ENCODE measurements at places on chromosomes 3 and 15.

GRCh38 chr3:56761023-56761422, 40.7 kb downstream of the ARHGEF3 start:
- H3K4me1 ChIP-seq, result no peaks in the 10 kb centered on the region
- no peak for DNase-seq
- no peaks in the 10 kb centered on the region for H3K36me3 ChIP-seq
- H3K4me3 ChIP-seq, result no peak overlapping the region
- no peaks in the 10 kb centered on the region for H3K27me3 ChIP-seq
- H3K27ac ChIP-seq, result no peak overlapping the region

- H3K27me3 ChIP-seq, result no peaks in the 10 kb centered on the region
- peaks cover 3% of the 10 kb centered on the region for H3K4me1 ChIP-seq
- no peaks in the 10 kb centered on the region for H3K36me3 ChIP-seq
- H3K27ac ChIP-seq, result no peak overlapping the region
- DNase-seq, result no peak
Measured at GRCh38 chr3:186255703-186256331, 106.2 kb downstream of the DGKG start.

- DNase-seq, result no peak
- H3K4me1 ChIP-seq, result no peaks in the 10 kb centered on the region
Measured at GRCh38 chr3:95048564-95048963, 985.7 kb downstream of the NSUN3 start.

DNA sequence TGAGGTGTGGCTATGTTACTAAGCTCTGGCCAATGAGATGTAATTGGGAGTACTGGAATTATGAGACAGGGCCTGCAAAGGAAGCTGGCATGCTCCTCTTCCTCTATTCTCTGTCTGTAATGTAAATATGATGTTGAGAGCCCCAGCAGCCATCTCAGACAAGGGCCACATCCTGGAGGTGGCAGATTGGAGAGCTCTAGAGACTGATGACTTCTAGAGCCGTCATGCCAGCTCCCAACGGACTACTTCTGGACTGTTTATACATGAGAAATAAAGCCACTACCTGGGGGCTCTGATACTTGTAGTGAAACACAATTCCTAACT, 19.7 kb downstream of the PLD1 start:
- H3K4me1 ChIP-seq, result peaks cover 3% of the 10 kb centered on the region
- H3K4me3 ChIP-seq, result no peak overlapping the region
- no peak for DNase-seq
- H3K27me3 ChIP-seq, result no peaks in the 10 kb centered on the region
- no peaks in the 10 kb centered on the region for H3K36me3 ChIP-seq
- no peak overlapping the region for H3K27ac ChIP-seq

DNA sequence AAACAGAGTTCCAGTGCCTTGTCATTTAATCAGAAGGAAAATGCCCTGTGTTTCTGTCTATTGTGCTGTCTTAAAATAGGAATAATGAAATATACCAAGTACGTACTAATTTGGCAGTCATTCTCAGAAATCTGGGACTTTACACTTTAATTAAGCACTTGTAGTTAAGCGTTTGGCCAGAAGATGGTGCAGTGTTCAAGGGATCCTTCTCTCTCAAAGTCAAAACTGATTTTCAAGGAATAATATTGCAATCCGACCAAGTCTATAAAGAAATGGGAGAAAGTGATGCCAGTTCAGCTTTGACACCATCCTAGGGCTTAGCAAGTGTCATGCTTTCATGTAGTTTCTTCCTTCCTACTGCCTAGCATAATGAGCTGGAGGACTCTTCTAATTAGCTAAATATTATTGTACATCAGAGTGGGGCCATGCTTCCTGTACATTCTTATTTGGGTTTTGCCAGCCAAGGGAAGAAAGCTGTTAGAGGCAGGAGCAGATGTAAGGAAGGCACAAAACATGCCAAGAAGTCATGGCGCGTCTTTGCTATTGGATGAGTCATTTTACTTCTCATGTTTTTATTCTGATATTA, 64.8 kb downstream of the SAMMSON start:
- H3K27me3 ChIP-seq, result no peaks in the 10 kb centered on the region
- H3K36me3 ChIP-seq, result no peaks in the 10 kb centered on the region
- H3K27ac ChIP-seq, result no peak overlapping the region
- H3K4me3 ChIP-seq, result no peak overlapping the region
- no peaks in the 10 kb centered on the region for H3K4me1 ChIP-seq

GRCh38 chr3:52006017-52006819, 10.5 kb upstream of the RPL29 start:
- H3K27me3 ChIP-seq, result no peaks in the 10 kb centered on the region
- H3K36me3 ChIP-seq, result no peaks in the 10 kb centered on the region

DNA sequence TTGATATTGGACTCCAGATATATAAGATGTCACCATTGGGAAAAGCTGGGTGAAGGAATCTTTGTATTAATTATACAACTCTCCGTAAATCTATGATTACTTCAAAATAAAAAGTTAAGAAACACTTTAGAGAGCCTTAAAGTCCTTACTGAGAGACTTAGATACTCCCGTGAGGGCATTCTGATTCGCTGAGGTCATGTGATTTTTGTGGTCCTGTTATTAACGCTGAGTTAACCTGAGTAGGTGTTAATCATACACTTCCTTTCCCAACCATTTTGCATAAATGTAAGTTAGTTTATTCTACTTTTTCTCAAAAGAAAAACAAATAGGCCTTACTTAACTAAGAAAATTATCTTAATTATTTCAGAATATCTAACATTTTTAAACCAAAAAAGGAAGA, 67.1 kb upstream of the LMOD3 start:
- no peak for DNase-seq
- no peaks in the 10 kb centered on the region for H3K4me1 ChIP-seq
- H3K27me3 ChIP-seq, result no peaks in the 10 kb centered on the region
- no peaks in the 10 kb centered on the region for H3K36me3 ChIP-seq
- no peak overlapping the region for H3K27ac ChIP-seq

GRCh38 chr15:41233367-41233771, 2.3 kb downstream of the CHP1 start:
- no peak overlapping the region for H3K27ac ChIP-seq
- H3K27me3 ChIP-seq, result no peaks in the 10 kb centered on the region
- no peak for DNase-seq
- no peaks in the 10 kb centered on the region for H3K4me1 ChIP-seq
- H3K4me3 ChIP-seq, result no peak overlapping the region

DNA sequence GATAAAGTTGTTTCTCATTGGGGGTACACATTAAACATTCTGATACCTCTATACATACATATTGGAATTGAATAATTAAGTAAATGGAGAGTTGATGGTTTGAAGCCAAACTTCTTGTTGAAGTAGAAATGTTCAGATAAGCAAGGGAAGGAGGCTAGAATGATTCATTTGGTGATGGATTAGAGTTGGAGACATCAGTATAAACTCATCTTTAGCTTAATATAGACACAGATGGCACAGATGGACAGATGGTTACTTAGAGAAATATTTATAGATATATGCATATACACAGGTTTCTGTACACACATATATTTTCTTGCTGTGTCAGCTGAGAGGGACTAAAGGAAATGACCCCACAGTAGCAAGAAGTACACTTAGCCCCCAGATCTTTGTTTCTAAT, 69.5 kb downstream of the LRRC49 start:
- no peaks in the 10 kb centered on the region for H3K4me1 ChIP-seq
- H3K4me3 ChIP-seq, result no peak overlapping the region
- no peaks in the 10 kb centered on the region for H3K36me3 ChIP-seq

DNA sequence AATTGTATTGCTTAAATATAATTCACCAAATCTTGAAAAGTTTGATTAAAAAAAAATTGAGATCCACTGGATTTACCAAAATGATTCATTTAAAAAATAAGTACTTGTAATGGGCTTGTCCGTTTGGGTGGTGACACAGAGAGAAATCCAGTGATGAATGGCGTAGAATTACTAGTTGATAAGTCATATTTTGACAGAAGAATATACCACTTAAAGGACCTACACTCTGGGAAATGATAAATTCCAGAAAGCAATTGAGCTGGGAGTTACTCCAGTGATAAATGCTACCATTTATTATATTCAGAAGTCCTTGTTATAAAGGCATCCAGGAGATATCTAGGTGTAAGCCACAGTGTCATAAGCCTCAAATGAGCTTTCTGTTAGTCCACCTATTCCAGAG, 141.8 kb upstream of the CFAP20DC start:
- H3K36me3 ChIP-seq, result no peaks in the 10 kb centered on the region
- no peak for DNase-seq
- H3K27me3 ChIP-seq, result no peaks in the 10 kb centered on the region
- no peaks in the 10 kb centered on the region for H3K4me1 ChIP-seq

GRCh38 chr3:144270100-144270499, 298.5 kb downstream of the DIPK2A start:
- DNase-seq, result no peak
- no peak overlapping the region for H3K4me3 ChIP-seq

DNA sequence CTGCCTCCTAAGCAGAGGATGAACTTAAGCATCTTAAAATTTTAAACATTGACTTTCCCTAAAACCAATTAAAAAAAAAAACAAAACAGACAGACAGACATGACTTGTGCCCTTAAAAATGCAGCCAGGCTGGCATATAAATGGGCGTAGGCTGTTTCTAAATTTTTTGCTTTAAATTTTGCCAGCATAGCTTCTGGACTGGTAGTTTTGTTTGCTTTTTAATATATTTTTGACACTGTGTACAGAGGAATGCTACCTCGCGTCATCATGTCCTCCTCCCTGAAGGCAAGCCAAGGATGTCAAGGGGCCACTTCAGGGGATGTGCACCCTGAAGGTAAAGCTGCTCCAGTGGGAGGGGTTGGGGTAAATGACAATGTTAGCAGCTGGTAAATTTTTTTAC, 134.8 kb downstream of the PGPEP1L start:
- peaks cover 6% of the 10 kb centered on the region for H3K4me1 ChIP-seq
- no peaks in the 10 kb centered on the region for H3K27me3 ChIP-seq
- no peak overlapping the region for H3K4me3 ChIP-seq
- no peak overlapping the region for H3K27ac ChIP-seq
- no peak for DNase-seq
- no peaks in the 10 kb centered on the region for H3K36me3 ChIP-seq

GRCh38 chr15:52368402-52368801, 72.8 kb upstream of the MYO5C start:
- DNase-seq, result no peak
- no peaks in the 10 kb centered on the region for H3K4me1 ChIP-seq
- no peaks in the 10 kb centered on the region for H3K27me3 ChIP-seq

DNA sequence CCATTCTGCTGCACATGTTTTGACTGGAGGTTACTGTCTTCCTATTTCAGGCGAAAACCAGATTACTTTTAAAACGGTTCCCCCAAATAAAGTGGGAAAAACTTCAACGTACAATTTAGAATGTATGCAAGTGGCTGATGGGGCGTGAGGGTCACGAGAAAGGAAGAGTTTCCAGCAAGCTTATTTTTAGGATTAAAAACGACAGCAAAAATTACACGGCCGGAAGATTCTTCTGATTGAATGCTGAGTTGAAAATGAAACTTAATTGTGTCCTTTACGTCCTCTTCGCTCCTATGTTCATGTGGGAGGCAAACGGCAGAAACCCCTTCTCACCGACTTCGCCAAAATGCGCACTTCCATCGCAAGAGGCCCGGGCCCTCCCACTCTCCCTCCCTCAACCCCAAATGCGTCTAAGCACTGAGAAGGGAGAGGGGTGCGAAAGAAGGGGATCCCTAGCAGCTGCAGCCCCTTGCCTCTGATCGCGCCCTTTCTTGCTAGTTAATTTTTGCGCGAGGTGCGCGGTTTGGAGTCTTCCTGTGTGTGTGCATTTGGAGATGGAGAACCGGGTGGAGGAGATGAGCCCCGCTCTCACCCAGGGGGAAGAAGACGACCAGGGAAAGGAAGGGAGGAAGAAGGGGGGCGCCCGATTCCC, 656 bp downstream of the CD47 start:
- peak overlapping the region; percentile 66 for H3K4me3 ChIP-seq
- H3K4me1 ChIP-seq, result no peaks in the 10 kb centered on the region
- H3K27me3 ChIP-seq, result peaks cover 16% of the 10 kb centered on the region
- DNase-seq, result peak; percentile 67
- no peak overlapping the region for H3K27ac ChIP-seq
- no peaks in the 10 kb centered on the region for H3K36me3 ChIP-seq

DNA sequence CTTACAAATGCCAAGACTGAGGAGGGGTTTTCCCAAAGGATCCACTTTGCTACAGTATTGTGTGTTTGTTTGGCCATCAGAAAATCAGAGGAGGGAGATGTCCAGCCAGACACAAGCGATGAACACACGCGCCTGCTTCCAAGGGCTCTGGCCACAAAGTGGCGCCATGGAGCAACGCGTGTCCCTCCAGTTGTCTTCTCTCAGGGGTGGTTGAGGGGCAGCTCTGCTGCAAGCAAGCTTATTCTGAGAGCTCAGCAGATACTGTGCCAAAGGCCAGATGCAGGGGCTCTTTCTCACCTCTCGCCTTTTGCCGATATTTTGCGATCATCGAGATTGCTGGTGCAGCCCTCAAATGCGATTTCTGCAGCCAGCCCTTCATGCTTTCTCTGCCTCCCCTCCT, 88.9 kb upstream of the OSBPL11 start:
- no peak overlapping the region for H3K27ac ChIP-seq
- H3K36me3 ChIP-seq, result no peaks in the 10 kb centered on the region
- no peaks in the 10 kb centered on the region for H3K27me3 ChIP-seq
- no peaks in the 10 kb centered on the region for H3K4me1 ChIP-seq

DNA sequence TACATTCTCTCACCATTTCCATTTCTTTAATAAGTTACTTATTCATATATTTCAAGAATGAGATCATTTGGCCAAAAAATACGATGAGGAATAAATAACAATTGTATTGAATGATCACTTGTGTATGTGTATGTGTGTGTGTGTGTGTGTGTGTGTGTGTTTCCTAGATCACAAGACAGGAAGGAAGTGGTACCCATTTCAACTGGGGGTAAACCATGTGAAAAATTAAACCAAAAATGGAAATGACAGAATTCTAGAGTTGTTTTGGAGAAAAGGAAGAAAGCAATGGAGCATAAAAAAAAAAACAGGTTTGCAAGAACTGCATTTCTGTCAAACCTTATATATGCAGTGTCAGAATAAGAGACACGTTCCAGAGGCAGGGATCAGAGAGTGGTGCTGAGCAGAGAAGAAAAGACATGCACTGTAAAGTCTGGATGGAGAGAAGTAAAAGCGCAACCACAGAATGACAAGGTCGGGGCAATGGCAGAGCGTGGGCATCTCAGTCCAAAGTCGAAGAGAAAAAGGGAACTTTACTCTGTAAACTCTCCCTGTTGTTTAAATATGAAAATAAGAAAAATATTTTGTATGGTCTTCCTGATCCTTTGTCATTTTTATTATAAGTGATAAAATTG, 75.5 kb downstream of the PEX5L start:
- H3K27ac ChIP-seq, result no peak overlapping the region
- H3K36me3 ChIP-seq, result no peaks in the 10 kb centered on the region
- H3K4me1 ChIP-seq, result no peaks in the 10 kb centered on the region
- no peak for DNase-seq

DNA sequence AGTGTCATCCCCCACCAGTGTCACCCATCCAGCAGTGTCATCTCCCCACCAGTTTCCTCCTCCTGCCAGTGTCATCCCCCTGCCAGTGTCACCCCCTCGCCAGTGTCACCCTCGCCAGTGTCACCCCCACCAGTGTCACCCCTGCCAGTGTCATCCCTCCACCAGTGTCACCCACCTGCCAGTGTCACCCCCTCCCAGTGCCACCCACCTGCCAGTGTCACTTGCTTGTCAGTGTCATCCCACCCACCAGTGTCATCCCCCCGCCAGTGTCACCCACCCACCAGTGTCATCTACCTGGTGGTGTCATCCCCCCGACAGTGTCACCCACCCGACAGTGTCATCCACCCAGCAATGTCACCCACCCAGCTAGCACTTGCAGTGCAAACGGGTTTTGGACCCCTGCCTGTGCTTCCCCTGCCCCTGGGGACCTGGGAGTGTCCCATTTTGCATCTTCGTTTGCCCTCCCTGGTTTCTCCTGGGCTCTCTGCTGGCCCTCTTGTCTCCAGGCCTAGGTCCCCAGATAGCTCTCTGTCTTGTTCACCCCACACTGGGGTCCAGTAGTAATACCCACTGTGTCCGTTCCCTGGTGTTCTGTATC, 99.8 kb upstream of the PRR20G start:
- no peaks in the 10 kb centered on the region for H3K36me3 ChIP-seq
- no peaks in the 10 kb centered on the region for H3K4me1 ChIP-seq
- H3K27me3 ChIP-seq, result no peaks in the 10 kb centered on the region

Data from H1 (cell line).